ENCODE measurements at places on chromosomes 1 and 21.

- no peak for DNase-seq
These were observed 832 bp downstream of the SSR2 start for GRCh38 chr1:156019946-156020292.

- no peak for DNase-seq
These were observed 21.5 kb downstream of the CLSPN start for GRCh38 chr1:35748326-35748725.

GRCh38 chr1:16900751-16901150 is 5.0 kb downstream of the RNU1-2 start:
- no peak for DNase-seq

DNA sequence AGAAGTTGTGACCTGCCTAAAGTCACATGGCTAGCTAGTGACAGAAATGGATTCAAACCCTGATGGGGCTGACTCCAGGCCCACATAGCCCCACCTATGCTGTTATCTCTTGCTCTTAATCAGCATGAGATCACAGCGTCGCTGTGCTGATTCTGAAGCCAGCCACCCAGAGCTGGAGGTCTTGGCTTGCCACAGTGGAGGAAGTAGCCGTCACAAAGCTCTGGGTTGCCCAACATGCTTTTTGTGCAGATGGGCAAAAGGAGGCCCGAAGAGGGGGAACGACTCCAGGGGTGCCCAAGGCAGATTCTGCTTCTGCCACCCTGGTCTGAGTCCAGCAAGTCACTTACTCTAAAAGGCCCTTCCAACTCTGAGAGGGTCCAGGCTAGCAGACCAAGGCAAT is 14.7 kb upstream of the MFSD2A start:
- DNase-seq, result no peak

- DNase-seq, result no peak
These were observed 551.7 kb downstream of the MATN1 start for GRCh38 chr1:30171537-30172298.

GRCh38 chr1:52665006-52665941 is 32.3 kb downstream of the SHISAL2A start:
- DNase-seq, result no peak

GRCh38 chr1:29675481-29676263 is 439.4 kb downstream of the PTPRU start:
- no peak for DNase-seq

DNA sequence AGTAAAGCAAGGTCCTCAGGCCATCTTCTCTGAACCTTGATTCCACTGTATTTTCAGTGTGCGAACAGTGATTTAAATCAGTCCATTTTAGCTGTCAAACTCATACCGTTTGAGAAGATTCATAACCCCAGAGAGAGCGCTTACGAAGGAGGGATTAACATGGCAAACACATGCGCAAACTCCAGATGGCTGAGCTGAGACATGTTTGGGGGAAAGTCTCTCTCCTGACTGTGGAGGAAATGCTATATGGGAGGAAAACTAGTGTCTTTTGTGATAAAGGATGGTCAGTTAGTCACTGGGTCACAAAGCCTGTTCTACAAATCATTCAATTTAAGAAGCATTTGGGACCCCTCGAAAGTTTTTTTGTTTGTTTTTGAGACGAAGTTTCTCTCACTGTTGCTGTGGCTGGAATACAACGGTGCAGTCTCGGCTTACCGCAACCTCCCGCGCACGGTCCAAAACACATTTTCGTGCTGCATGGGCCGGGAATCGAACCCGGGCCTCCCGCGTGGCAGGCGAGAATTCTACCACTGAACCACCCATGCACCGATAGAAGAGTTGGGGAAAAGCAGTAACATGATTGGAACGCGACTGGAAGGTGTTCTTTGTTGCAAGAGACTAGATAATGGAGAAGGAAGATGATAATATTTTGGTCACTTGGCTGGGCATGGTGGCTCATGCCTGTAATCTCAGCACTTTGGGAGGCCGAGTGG is 58.4 kb upstream of the CXADR start:
- no peak for DNase-seq

GRCh38 chr1:195501118-195501517 is 1107.1 kb downstream of the KCNT2 start:
- no peak for DNase-seq

DNA sequence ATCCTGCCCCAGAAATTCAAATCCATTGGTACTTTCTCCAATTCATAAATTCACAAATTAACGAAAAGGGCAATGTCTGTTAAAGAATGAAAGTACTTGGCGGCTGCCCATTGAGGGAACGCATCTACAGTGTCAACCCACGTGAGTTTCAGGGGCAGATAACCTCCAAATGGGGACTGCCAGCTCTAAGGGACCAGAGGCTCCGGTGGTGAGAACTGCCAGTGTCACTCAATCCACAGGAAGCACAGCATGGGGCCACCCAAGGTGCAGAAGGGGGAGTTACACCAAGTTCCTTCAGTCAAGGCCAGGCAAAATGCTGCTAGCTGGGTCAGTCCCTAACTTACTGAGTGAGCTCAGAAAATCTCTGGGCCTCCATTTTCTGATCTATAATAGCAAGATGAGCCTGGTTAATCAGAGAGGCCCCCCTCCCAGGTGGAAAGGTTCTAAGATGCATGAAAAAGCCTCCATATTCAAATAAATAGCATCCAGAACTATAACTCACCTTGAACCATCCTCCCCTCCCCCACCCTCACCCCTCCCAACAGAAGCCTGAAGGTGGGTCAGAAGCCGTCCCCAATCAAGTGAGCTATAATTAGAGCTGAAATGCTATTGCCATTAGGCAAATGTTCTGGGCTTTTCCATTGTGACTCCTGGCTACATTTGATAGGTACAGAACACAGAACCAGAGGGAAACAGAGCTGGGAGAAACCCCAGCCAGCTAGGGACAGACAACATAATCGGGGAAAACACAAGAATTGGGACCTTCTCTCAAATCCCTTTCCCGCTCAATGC is 41.7 kb downstream of the LRP8 start:
- no peak for DNase-seq

- no peak for DNase-seq
These were observed 72.8 kb upstream of the NR5A2 start for GRCh38 chr1:199954699-199955098.

DNA sequence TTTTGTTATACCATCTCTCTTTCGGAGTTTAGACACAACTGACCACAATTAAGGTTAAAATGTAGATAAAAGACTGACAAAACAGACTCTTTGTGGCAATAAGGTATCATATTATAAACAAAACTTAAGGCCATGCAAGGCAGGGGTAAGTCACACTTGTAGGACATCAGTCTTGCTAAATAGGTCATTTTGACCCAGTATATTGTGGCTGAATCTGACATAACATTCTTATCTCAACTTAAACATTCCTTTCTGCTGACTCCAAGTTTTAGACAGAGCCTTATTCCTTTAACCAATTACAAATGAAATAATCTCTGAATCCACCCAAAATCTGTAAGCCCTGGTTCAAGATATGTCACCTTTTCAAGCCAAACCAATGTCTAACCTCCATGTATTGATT is 733.4 kb upstream of the B3GALT2 start:
- no peak for DNase-seq

DNA sequence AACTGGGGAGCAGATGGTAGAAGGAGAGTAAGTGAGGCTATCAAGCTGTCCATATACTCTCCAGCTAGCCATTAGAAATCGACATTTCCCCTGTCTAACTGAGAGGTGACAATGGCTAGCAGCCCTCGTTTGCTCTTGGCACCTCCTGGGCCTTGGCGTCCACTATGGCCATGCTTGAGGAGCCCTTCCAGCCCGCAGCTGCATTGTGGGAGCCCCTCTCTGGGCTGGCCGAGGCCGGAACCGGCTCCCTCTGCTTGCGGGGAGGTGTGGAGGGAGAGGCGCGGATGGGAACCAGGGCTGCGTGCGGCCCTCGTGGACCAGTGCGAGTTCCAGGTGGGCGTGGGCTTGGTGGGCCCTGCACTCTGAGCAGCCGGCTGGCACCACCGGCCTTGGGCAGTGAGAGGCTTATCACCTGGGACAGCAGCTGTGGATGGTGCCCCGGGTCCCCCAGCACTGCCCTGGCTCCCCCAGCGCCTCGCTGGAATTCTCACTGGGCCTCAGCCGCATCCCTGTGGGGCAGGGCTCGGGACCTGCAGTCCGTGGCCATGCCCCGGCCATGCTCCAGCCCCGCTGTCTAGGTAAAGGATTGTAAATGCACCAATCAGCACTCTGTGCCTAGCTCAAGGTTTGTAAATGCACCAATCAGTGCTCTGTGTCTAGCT is 56.2 kb upstream of the PARP1 start:
- DNase-seq, result no peak

DNA sequence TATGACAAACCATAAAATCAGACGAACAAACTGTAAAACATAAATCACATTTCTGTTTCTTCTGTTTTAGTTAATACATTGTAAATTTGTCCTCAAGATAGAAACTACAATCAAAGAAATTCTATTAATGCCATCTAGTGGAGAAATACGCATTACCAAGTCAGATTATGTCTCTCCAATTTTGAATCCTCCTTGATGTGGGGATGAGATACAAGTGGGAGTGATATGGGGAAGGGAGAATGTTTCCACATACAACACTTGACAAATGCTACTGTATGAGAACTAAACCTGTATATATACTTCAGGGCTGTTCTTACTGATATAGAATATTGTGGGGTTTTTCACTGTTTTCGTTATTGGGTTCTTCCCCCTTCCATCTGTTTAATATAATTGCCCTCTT is 2.6 kb downstream of the HFM1 start:
- DNase-seq, result no peak

DNA sequence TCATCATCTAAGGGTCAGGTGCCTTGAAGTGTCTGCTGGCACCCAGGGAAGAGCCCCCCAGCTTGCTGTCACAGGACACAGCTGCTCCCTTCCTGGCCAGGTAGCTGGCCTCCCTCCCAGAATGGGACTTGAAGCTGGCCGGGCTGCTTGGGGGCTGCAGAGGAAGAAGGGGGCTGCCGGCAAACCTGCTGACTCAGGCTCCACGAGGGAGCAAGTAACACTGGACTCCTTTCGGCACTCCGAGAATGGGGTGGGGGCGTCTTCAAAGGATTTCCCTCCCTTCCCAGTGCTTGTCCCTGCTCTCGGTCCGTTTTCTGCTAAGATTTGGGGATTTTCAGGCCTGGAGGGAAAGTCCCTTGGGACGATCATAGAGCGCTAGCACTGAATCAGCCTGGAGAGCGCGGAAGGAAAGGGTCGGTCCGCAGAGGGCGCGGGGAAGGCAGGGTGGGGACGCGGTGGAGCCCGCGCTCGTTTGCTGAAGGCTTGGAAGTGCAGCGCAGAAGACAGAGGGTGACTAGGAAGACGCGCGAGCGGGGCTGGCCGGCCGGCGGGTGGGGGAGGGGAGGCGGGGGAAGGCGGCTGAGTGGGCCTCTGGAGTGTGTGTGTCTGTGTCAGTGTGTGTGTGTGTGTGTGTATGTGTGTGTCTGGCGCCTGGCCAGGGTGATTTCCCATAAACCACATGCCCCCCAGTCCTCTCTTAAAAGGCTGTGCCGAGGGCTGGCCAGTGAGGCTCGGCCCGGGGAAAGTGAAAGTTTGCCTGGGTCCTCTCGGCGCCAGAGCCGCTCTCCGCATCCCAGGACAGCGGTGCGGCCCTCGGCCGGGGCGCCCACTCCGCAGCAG is at the start of gene CSF1:
TSS of gene CSF1 (plus strand) at position 727 of the 840 bp plus-strand sequence. CDS start 175 bp downstream, outside the sequence.
- DNase-seq, result peak; percentile 39

GRCh38 chr1:33072707-33073106 is 8.2 kb upstream of the AZIN2 start:
- no peak for DNase-seq

GRCh38 chr1:78143152-78143551 is 97.4 kb downstream of the GIPC2 start:
- no peak for DNase-seq

DNA sequence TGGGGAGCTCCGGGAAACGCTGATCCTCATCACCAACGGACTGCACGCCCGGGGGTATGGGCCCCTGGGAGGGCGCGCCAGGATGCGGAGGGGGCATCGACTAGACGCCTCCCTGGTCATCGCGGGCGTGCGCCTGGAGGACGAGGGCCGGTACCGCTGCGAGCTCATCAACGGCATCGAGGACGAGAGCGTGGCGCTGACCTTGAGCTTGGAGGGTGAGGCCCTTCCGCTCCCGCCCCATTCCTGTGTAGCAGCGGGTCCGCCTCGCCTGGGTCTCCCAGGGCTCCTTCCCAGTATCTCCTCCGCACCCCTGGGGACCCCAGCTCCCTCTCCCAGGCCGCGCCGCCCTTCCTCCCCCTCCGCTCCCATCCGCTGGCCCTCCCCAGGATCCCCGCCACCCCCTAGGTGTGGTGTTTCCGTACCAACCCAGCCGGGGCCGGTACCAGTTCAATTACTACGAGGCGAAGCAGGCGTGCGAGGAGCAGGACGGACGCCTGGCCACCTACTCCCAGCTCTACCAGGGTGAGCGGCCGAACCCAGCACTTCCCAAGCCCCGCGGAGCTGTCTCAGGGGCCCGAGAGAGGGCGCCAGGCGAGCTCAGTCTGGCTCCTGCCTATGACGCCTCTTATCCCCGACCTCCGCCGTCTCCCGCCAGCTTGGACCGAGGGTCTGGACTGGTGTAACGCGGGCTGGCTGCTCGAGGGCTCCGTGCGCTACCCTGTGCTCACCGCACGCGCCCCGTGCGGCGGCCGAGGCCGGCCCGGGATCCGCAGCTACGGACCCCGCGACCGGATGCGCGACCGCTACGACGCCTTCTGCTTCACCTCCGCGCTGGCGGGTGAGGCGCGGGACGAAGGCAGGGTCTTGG is 5.0 kb downstream of the HAPLN2 start:
- DNase-seq, result no peak

GRCh38 chr1:212635141-212635631 is 26.6 kb downstream of the ATF3 start:
- no peak for DNase-seq

GRCh38 chr1:85296980-85297379 is 20.5 kb upstream of the BCL10 start:
- DNase-seq, result no peak

- DNase-seq, result no peak
These were observed 18.5 kb downstream of the SLC16A1 start for GRCh38 chr1:112937495-112937894.

Data from stimulated activated CD8-positive, alpha-beta memory T cell treated with anti-CD3 and anti-CD28 coated beads, Interleukin-12 subunit alpha, Interleukin-12 subunit beta, amount 100 ng/mL, for 1 hour (primary cell).